ENCODE measurements at places on chromosomes 2 and 18. TPM values are rescaled to one million over a fixed set of nuclear protein-coding genes. Genes with fewer than 3 reads are reported as not detected.

Gene PLCL1
- total RNA-seq: 1.6 TPM

Gene CD28
- total RNA-seq: 0.30 TPM

Gene HOXD8
- not detected for total RNA-seq

Gene KCNJ13
- 0.59 TPM for total RNA-seq

Gene WNT10A
- 1.2 TPM for total RNA-seq

Data from Caco-2 (cell line).